ENCODE measurements at places on chromosomes 6 and 20.

DNA sequence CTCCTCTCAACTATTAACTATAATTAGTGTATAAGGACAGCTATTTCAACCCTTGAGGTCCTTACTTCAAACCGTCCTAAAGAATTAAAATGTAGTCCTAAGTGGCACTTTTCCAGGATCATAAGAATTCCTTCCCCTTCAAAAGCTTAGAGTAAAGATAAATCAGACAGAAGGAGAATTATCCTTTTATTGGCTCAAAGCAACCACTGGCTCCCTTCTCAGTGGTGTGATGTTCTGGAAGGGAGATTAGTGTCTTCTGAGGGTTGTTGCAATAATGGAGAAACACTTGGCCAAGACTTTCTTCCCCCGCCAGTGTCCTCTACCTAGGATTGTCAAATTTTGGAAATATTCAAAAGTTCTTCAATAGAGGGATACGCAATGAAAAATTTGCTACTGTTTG is 89.1 kb upstream of the PLEKHG1 start:
- DNase-seq, result no peak

GRCh38 chr6:16487996-16488674 is 249.7 kb downstream of the GMPR start:
- DNase-seq, result no peak

DNA sequence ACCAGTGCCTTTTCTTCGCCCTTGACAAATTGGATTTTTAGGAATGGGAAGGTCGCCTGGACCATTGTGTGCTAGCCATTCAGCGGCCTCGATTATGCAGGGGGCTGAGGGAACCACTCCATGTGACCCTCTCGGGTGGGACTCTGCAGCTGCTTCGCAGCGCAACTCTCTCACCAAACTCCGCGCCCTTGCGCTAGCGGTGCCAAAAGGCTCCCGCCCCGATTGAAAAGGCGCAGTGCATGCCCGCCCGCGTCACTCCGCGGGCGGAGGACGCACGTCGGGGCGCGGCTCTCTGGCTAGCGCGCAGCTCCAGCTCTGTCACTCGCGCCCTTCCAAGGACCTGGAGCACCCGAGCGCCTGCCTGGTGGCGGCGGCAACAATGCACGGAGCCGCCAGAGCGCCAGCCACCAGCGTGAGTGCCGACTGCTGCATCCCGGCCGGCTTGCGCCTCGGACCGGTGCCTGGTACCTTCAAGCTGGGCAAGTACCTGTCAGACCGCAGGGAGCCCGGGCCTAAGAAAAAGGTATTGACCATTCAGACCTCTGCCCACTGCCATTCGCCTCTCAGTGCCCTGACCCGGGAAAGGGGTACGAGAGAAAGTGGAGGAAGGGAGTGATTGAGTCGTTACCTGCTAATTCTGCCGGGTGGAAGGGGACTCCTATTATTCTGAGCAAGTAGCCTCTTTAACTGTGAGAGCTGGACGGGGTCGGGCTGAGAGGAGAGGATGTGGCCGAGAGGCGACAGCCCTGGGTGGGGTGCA is at the start of gene PRDM13:
PRDM13 (plus strand) TSS at position 178 of the 760 bp plus-strand sequence; CDS start at position 380, 202 bp downstream.
- DNase-seq, result no peak

- no peak for DNase-seq
Observed at GRCh38 chr6:160734627-160735026, 32.6 kb downstream of the PLG start.

DNA sequence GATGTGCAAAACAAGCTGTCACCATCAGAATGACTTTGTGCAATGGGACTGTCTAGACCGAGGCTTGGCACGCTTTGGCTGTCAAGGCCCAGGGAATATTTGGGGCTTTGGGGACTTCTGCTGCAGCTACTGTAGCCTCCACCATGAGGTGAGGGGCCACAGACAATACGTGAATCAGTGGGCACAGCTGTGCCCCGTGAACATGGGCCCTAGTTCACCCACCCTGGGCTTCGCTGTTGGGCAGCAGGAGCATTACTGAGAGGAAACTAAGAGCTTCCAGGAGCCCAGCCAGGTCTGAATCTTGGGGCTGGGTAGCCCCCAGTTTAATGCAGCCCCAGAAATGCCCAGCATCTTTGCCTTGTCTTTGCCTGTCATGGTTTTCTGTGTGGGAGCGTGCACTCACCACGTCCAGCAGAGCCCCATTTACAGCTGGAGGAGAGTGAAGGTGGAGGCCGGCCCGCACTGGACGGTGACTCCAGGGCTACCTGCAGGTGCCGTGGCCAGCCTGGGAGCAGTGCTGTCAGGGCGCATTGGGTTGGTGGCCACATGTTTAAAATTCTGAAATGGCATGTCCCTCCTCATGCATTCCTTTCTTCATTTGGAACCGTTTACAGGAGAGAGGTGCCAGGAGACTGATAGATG is 34.7 kb downstream of the DUSP22 start:
- no peak for DNase-seq

DNA sequence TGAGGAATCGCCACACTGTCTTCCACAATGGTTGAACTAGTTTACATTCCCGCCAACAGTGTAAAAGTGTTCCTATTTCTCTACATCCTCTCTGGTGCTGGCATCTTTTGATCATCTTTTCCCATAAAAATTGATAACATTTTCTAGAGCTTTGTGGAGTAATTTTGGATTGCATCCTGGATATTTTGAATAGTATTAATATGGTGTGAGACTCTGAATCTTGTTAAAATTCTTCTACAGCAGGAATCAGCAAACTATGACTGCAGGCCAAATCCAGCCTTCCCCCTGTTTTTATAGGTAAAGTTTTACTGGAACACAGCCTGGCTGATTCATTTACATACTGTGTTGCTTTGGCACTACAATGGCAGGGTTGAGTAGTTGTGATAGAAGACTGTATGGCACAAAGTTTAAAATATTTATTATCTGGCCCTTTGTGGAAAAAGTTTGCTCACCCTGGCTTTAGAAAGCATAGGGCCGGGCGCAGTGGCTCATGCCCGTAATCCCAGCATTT is 15.0 kb upstream of the RNF8 start:
- DNase-seq, result no peak

DNA sequence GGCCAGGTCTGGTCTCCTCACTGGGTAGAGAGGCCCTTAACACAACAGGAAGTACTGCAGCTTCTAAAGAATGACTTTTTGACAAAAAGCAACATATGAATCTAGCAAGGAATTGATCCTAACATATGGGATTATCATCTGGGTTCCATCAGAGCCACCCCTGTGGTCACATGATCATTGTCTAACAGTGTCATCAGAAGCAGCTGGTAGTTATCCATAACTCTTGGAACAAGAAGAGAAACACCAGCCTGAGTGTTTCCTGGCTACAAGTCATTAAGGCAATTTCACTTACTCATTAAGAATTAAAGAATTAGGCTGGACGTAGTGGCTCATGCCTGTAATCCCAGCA is 219.3 kb upstream of the ARID1B start:
- no peak for DNase-seq

GRCh38 chr6:23350752-23351453 is 775.1 kb upstream of the NRSN1 start:
- no peak for DNase-seq

- DNase-seq, result no peak
Observed at GRCh38 chr6:161452241-161452640, 178.4 kb upstream of the AGPAT4 start.

- DNase-seq, result no peak
Observed at GRCh38 chr6:148250975-148251685, 91.5 kb upstream of the SASH1 start.

DNA sequence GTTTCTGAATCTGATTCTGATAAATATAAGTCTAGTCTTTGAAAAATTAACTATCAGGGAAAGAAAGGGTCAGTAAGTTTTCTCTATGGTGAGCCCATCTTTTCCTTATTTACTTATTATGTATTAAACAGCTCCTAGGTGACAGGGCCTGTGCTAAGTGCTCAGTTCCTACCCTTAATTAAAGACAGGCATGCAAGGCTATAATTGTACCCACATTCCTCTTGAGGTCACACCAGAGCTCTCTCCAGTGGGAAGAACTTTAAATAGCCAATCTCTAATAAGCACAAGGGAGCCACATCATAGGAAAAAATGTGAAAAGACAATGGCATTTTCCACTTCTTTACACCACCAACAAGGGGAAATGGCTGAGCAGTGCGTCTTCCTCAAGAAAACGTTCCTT is 421.8 kb upstream of the SLC35B3 start:
- no peak for DNase-seq

DNA sequence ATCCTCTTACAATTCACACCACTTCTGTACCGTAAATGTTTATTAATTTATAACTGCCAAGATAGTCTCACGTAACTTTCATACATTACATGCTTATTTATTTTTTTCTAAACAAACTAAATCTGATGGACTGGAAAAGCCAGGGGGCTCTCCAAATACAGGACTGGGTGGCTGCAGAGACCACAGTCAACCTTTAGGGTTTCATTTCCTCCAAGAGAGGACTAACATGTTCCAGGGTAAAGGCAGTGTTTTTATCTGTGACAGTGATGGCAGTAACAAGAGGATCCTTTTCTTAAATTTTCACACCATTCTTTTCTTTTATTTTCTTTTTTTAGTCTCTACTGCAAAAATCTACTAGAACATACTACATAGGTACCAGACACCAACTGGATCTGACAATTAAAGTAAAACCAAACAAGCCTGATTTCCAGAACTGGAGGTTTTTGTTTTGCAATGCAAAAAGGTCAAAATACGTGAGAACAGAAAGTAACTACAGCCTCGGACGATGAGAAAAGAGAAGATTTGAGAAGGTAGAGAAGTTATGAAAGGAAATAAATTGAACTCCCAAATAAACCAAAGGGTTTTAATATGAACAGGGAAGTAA is 1.2 kb downstream of the LMBRD1 start:
- DNase-seq, result no peak

GRCh38 chr20:50813801-50814200 is 18.9 kb downstream of the BCAS4 start:
- DNase-seq, result no peak

GRCh38 chr6:143872201-143872600 is 7.9 kb downstream of the ZC2HC1B start:
- no peak for DNase-seq

DNA sequence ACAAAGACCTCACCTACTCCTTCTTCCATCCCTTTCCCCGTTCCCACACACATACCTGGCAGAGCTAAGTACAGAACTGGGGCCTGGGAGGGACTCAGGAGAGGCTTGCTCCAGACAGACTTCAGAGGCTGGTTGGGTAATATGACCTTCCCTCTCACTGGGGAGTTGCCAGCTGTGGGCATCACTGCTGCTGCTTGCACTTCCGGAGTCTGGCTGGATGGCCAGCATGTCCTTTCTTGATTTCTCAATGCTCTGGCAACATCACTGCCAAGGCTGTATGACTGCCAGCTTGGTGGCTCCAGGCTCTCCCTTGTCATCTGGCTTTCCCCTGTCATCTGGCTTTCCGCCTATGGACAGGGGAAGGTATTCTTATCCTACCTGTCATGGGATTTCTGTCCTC is 47.8 kb downstream of the CDH22 start:
- no peak for DNase-seq

GRCh38 chr6:134223796-134224420 is 94.0 kb downstream of the SGK1 start:
- no peak for DNase-seq

Data from 8988T (cell line).